ENCODE measurements at places on chromosomes 3 and 15. TPM values are rescaled to one million over a fixed set of nuclear protein-coding genes. Genes with fewer than 3 reads are reported as not detected.
A peak's percentile ranks its signal among the peaks of the same experiment; 100 is the strongest.

DNA sequence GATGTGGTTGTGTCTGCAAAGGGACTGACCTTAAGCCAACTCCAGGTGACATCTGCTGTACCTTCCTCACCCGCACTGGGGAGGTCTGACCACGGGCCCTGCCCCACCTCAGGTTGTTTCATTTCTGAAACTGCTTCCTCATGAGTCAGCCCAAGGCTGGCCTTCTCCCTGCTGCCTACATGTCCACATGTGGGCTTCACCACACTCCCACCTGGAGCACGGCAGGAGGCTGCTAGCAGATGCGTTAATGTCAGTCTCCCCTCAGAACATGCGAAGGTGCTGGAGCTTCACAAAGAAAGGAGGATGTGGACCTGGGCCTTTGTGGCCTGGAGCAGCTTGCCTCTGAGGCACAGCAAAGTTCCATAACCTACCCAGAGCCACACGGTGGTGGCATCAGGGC, 69.4 kb upstream of the PLXNA1 start:
- no peak for DNase-seq

The RNU5B-1 gene
- not detected for total RNA-seq

DNA sequence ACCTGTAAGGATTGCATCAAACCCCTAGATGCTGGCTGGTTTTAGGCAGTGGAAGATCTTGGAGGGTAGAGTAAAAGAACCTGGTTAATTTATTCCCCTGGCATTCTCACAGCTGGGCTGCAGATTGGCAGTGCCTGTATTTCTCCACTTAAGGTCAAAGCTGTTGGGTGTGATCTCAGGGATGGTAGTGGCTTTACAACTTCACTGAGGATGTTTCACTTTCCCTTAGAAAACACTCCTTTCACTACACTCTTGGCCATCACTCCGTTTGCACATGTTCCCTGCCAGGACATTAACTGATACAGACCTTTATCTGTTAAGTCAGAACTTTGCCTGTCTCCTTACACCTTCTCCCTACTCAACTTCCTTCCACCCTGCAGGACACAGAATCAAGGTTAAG, 779.1 kb upstream of the SEMA6D start:
- no peak for DNase-seq

The RBPMS2 gene
- total RNA-seq = 134 TPM

The RBP2 gene
- total RNA-seq = not detected

DNA sequence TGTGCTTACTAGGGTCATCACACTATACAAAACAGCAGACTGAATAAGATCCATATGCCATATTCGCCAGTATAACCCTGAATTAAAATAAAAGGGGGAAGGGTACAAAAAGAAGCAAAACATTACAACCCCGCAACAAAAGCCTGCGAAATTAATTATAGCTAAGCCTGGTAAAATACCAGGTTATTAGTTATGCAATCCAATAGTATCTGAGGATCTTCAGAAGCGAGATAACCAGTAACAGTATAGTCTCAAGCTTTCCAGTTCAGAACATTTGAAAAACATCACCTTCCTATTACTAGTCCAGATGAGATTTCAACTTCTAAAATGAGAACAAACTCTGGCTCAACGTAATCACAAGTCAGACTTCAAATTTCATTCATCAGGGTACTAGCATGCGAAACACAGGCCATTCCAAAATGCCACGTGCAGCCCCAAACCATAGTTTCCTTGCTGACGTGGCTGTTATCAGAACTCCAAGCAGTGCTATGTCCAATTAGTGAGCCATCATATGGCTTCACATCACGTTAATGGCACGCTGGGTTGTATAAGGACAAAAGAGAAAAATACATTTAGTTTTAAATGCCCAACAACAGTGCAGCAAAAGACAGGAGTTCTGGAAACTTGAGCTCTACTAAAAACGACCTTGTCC, 1.1 kb downstream of the SSR3 start:
- DNase-seq = peak; percentile 49
